ENCODE measurements at places on chromosomes 6 and 20.

DNA sequence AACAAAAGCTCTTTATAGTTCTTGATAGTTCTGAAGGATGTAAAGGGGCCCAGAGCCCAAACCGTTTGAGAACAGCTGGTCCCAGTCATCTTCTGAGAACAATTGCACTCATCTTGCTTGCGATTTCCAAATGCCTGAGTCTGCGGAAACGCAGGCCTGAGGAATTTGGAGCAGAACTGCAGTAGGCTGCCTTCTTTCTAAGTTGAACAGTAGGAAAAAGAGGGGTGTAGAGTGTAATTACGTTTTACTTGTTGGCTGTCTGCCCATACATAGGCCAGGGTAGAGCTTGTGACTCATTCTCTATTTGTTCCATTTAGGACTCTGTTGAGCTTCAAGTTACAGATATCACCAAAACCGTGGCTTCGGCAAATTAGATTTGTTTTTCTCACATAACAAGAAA, 42.0 kb upstream of the KIF16B start:
- DNase-seq = no peak

- DNase-seq = no peak
Observed at GRCh38 chr20:22675341-22675740, 91.0 kb upstream of the FOXA2 start.

- no peak for DNase-seq
Observed at GRCh38 chr6:168695701-168696100, 254.7 kb downstream of the SMOC2 start.

DNA sequence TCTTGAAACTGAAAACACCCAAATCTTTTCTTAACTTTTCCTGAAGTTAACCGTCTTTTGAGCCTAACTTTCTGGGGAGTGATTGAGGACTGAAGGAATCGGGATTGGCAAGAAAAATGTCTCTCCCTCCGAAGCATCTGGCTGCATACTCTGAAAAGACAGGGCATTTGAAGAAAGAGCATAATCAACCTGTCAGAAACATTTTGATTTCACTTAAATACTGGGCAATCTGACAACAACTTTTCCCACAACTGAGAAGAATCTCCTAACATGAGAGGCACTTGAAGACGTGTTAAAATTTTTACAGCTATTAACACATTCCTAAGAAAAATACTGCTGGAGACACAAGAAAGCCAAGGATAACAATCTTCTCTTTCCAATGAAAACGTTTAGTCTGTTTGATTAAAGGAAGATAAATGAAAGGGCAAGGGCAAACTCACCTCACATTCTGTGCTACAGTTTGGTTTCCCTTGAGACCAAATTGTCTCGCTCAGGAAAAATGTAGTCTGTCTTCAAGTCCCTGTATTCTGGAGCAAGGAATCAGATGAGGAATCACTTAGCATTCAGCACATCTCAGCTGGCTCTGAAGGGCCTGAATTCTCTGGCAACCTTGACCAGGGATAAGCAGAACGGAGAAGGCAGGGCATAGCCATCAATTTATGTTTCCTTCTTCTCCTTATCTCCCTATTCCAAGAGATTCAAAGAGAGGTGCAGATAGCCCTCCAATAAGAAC, 76.1 kb downstream of the TBX18 start:
- DNase-seq = no peak

DNA sequence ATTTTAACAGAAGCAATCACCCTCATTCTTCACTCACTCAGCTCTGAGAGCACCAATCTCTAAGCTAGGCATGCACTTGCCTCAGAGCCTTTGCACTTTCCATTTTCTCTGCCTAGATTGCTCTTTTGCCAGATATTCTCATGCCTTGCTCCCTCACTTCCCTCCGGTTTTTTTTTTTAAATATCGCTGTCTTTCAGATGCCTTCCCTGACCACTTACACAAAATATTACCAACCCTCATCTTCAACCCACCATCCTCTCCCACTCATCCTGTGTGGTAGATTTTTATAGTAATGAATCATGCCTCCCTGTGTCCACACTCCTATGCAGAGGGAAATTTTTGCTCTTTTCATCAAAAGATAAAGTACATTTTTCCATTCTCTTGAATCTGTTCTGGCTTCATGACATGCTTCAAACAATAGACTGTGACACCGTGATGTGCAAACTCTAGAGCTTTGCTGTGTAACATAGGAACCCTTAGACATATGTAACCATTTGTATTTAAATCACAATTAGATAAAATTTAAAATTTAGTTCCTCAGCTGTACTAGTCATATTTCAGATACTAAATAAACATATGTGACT, 437.1 kb downstream of the UTRN start:
- no peak for DNase-seq

- no peak for DNase-seq
Observed at GRCh38 chr6:110547266-110547964, 71.0 kb upstream of the SLC22A16 start.

DNA sequence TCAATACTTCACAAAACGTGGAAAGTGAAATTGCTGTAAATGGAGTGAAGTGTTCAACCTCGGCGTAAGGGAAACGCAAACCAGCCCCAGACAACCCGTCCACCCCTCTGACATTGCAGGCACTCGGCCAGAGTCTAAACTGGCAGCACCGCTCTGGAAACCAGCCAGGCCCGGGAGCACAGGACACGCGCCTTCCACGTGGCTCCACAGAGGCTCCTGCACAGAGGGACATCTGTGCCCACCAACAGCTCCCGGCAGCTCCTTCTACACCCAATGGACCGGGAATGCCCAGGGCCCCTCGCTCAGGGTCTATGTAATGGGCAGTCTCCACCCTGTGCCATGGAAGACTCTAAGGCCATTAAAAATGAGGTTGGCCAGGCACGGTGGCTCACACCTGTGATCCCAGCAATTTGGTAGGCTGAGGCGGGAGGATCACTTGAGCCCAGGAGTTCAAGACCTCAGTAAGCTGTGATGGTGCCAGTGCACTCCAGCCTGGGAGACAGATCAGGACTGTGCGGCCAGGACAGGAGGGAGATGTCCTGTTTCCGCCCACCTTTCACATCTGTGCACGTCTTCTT, 3.4 kb upstream of the HELZ2 start:
- DNase-seq = no peak

DNA sequence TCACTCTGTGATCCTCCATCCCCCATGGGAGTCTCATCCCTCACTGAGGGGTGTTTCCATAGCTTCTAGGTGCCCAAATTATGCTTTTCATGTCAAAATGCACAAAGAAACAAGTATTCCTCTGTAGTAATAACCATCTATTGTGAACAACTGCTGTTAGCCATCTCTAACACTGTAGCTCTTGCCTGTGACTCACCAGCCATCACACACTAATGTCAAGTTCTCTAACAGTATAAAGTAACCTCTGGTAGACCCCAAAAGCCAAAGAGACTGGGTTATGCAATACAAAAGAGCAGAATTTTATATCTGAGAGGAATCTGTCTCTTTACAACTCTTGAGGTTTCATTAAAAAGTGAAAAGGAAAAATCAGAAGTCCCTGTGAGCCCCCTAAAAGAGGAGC, 25.4 kb upstream of the IYD start:
- DNase-seq = no peak

GRCh38 chr6:52333840-52334200, 28.1 kb upstream of the PAQR8 start:
- DNase-seq = no peak

GRCh38 chr20:50982363-50982762, 23.7 kb downstream of the MOCS3 start:
- no peak for DNase-seq

DNA sequence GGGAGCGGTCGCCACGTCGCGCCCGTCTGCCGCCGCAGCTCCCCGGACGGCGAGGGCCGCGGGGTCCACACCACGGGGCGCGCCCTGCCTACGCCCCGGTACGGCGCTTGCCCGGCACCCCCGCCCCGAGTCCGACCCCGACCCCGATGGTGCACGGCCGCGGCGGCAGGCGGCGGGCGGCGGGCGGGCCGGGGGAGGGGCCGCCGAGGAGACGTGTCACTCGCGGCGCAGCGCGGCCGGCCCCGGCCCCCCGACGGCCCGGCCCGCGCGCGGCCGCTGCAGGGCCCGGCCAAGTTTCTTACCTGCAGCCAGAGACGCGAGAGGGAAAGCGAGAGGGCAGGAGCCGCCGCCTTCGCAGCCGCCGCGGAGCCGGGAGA, 328 bp downstream of the RRBP1 start:
- DNase-seq = no peak

GRCh38 chr6:116316772-116317467, 37.2 kb upstream of the TSPYL1 start:
- DNase-seq = no peak

DNA sequence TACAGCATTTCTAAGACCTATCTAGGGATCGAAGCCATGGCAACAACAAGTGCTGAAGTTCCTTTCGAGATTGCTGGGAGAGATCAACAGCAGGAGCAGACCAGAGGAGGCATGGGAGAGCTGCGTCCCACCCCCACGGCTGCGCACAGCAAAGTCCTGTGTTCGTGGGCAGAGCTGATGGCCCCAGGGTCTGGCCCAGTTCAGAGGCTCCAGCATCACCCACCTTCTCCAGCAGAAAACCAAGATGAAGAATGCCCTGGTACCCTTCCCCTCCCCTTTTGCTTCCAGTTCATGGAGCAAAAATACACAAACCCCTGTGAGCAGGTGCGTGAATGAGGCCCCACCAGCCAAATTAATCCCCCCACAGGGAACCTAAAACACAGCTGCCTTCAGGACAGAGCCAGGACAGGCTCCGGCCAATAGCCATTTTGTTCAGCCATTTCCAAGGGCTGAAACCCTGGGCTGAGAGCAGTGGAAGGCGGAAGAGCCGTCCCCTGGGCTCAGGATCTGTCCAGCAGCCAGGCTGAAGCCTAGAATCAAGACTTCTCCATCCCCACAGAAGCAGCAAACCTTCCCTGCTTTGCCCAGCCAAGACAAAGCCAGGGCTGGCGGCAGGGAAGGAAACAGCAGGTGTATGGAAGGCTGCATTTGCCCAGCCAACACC, 102.8 kb downstream of the PREX1 start:
- no peak for DNase-seq

GRCh38 chr20:23826541-23827021, at the start of gene CST2:
CST2 (minus strand) TSS chr20:23826729; CDS start chr20:23826660, 69 bp downstream.
- no peak for DNase-seq

GRCh38 chr6:127085181-127085580, 33.3 kb upstream of the RSPO3 start:
- no peak for DNase-seq

- DNase-seq = no peak
Observed at GRCh38 chr6:156857573-156857972, 80.4 kb downstream of the ARID1B start.

- DNase-seq = no peak
Observed at GRCh38 chr6:32943864-32944649, 3.2 kb upstream of the HLA-DMB start.

DNA sequence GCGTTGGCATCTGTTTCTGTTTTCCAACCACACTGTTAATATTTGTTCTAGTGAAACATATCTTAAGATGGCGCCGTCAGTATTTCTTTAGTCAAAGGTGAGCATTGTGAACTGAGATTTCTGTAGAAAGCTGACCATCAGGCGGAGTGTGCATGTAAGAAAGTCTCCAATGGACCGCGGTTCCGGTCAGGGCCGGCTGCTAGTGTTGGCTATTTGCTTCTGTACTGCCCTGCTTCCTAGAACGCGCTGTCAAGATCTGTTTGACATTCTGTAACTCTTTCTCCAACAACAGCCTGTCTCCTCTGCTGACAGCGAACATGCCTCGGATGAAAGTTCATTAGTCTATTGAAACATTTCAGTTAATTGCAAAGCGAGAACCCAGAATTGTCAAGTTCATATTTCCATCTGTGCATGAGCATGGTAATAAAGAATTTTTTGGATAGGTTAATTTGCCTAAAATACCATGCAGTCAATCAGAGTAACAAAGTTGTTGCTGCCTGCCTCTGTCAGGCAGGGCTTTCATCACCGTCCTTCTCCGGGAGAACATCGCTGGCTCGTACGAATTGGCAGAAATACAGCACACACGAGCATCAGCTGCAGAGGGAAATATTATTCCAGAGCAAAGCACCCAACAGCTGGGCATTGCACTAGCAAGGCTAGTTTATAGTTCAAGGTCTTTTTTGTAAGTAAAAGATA, 369.1 kb downstream of the CDH4 start:
- DNase-seq = no peak
